ENCODE measurements at places on chromosomes 3 and 15. TPM values are rescaled to one million over a fixed set of nuclear protein-coding genes. Genes with fewer than 3 reads are reported as not detected.

Gene EEFSEC
- total RNA-seq = 13.5 TPM

Gene TMC3
- total RNA-seq = not detected

Gene COLQ
- 6.4 TPM for total RNA-seq

Gene ZBTB11
- total RNA-seq = 10.3 TPM

Gene FBXW12
- not detected for total RNA-seq

Gene ABHD10
- total RNA-seq = 27.6 TPM

Gene NMNAT3
- total RNA-seq = 13.0 TPM

Gene SLC12A1
- total RNA-seq = not detected

Gene PODXL2
- total RNA-seq = 1.6 TPM

Gene OSTN
- 0.27 TPM for total RNA-seq

Gene GOLGA6L7
- not detected for total RNA-seq

Gene PARP6
- total RNA-seq = 30.4 TPM

Gene ZSCAN29
- total RNA-seq = 13.2 TPM

Gene UROC1
- total RNA-seq = not detected

Gene MST1R
- total RNA-seq = 1.7 TPM

Gene B3GALNT1
- total RNA-seq = 57.9 TPM

Gene KNG1
- total RNA-seq = 0.21 TPM

Gene HHLA2
- not detected for total RNA-seq

Gene SEMA3G
- 13.7 TPM for total RNA-seq

Gene SNRPN
- total RNA-seq = 231 TPM

Gene PIERCE2
- 4.5 TPM for total RNA-seq

Gene FBXO40
- 146 TPM for total RNA-seq

Gene KCNMB3
- 2.1 TPM for total RNA-seq

Gene C3orf52
- total RNA-seq = 1.5 TPM

All from left cardiac atrium (tissue), 4 donors.